ENCODE measurements at places on chromosomes 3 and 15.

DNA sequence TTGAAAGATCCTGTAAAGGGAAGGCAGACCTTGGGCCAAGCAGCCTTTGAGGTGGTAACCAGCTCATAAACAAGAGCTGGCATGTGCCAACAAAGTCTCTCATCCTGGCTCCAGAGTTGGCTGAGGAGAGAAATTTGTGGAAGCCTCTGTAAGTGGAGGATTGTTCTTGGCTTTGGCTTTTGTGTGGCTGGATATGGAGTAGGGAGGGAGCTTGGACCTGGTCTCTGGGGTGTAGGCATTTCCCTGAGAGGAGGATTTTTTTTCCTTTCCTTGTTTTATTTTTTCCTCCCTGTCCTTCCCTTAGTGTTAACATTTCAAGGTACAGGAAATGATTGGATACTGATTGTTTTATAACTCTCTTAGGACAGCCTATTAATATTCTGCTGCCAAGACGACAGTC lies 60.8 kb downstream of the ZNF609 start:
- DNase-seq: no peak

GRCh38 chr3:19948226-19948591 lies 1.3 kb downstream of the RAB5A start:
- DNase-seq: no peak

DNA sequence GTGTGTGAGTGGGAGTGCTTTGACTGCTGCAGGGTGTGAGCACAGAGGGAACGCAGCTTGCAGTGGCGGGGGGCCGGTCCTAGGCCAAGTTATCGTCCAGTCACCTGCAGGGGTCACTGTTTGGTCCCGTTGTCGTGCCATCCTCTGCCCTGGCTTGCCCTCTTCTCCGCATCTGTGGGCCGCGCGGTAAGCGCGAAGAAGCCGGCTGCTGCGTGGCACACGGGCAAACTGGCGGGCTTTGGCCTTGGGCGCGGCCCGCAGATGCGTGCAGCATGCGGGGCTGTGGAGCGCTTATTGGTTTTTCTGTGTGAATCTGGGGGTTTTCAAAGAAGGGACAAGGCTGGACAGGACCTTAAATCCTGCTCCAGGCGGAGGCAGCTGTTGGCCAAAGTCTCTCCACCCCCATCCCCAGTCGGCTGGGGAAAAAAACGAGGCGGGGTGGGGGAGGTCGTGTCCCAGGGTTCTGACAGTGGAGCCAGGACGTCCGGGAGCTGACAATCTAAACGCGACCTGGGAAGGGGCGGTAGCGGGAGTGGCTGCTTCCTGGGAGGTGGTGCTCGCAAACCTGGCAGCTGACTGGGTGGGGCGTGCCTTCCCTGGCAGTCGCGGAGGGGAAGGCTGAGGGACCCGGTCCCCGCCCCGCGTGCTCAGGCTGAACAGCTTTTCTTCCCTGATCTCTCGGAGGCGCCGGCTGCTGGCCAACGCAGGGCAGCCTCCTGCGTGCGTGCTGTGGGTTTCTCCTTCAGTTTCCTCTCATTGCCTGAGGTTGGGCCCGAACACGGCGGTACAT lies 39.7 kb upstream of the VEPH1 start:
- no peak for DNase-seq

GRCh38 chr3:64619216-64619615 lies 68.6 kb downstream of the ADAMTS9 start:
- no peak for DNase-seq

DNA sequence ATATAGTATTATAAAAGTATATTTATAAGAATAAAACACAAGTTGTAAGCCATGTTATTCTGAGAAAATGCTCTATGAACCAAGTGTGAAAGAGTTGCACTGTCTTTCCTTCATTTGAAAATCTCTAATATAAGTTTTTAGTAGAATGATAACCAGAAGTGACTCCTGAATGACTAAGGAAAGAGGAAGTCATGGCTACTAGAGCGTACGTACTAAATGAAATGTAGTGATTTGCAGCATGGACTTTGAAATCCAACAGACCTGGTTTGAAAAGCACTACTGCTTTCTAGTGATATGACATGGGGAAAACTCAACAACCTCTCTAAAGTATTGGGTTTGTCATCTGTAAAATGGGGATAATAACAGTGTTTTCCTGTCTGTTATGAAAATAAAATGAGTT lies 10.3 kb upstream of the DNAJC13 start:
- peak; percentile 31 for DNase-seq

- DNase-seq: no peak
Measured at GRCh38 chr3:182803596-182803995, 10.3 kb downstream of the ATP11B start.

GRCh38 chr3:154023148-154023547 lies 98.0 kb upstream of the ARHGEF26 start:
- DNase-seq: no peak

GRCh38 chr3:122857019-122857418 lies 62.1 kb downstream of the SLC49A4 start:
- peak; percentile 90 for DNase-seq

DNA sequence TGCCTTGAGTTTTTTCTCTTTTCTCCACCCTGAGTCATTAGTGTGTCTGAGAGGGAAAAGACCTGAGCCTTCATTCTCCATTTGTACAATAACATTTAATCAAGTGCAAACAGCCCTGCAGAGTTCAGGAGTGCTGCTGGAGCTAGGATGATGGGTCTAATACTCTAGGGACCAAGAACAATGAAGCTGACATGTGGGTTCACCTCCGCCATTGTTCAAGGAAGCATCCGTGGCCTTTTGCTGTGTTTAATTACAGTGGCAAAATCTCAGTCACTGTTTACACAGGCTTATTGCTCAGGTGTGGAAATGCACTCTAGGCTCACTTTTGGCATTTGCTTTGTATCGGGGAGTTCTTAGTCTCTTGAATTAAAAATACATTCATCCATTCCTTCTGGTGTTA lies 259.6 kb downstream of the LRTM1 start:
- no peak for DNase-seq

- no peak for DNase-seq
Measured at GRCh38 chr3:44125246-44125645, 116.4 kb upstream of the TOPAZ1 start.

DNA sequence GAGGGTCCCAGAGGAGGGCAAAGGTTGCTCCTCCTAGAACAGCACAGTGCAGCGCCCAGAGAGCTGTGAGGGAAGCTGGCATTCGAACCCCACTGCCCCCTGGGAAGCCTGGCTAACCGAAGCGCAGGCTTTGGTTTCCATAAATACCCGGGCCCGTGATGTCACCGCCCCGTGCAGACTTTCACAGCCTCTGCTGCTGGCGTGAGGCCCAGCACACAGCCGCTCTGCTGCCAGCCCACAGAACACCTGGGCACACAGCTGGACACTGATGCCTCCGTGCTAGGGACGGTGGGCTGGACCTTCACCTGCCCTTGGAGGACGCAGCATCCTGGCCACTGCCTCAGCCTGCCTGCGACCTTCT lies 1.0 kb downstream of the IQSEC1 start:
- DNase-seq: no peak

GRCh38 chr3:61177450-61177849 lies 73.8 kb downstream of the FHIT start:
- no peak for DNase-seq

DNA sequence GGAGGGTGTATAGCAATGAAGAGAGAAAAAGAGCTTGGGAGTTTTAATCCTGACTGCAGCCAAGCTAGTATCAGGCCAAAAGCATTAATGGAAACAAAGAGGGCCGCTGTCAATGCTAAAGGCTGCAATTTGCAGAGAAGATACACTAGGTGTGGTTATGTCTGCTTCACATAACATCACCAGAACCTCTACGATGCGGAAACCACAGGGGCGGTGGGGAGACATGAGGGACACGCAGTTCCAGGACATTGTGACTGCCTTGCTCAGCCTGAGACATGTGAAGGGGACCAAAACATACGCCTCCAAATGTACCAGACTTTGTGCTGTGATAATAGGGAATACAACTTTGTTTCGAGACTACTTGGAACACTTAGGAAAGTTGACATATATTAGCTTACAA lies 88.4 kb downstream of the APBA2 start:
- no peak for DNase-seq

- peak; percentile 5 for DNase-seq
Measured at GRCh38 chr3:113084777-113085176, 94.0 kb downstream of the GTPBP8 start.

- peak; percentile 4 for DNase-seq
Measured at GRCh38 chr15:36814708-36815107, 235.3 kb downstream of the CDIN1 start.

DNA sequence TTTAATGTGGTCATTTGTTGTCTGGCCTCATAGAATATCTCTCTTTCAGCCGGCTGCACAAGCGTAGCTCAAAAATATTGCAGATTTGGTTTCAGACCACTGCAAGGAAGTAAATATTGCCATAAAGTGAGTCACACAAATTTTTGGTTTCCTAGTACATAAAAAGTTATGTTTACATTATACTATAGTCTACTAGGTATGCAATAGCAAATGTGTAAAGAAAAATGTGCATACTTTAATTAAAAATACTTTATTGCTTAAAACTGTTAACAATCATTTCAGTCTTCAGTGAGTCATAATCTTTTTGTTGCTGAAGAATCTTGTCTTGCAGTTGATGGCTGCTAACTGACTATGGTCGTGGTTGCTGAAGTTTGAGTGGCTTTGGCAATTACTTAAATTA lies 425.1 kb upstream of the ROBO1 start:
- no peak for DNase-seq

GRCh38 chr15:42594095-42594494 lies 18.7 kb downstream of the STARD9 start:
- no peak for DNase-seq

GRCh38 chr3:42014921-42015533 lies 53.1 kb upstream of the ULK4 start:
- DNase-seq: peak; percentile 28

DNA sequence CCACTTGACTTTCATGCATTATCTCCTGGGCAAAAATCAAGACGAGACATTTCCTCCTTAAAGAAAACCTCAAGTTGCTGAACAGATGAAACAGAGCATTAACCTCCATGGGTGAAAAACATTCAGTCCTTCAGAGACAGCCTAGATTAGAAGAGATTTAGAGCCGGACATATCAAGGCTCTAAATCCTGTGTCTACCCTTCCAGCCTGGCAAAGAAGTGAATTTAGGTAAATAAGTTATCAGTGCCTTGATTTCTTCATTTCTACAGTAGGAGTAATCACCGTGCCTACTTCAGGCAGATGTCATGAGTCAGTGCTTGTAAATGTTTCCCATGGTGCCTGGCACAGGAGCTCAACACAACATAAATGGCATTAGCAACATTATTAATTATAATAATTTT lies 159.3 kb upstream of the PRICKLE2 start:
- no peak for DNase-seq

DNA sequence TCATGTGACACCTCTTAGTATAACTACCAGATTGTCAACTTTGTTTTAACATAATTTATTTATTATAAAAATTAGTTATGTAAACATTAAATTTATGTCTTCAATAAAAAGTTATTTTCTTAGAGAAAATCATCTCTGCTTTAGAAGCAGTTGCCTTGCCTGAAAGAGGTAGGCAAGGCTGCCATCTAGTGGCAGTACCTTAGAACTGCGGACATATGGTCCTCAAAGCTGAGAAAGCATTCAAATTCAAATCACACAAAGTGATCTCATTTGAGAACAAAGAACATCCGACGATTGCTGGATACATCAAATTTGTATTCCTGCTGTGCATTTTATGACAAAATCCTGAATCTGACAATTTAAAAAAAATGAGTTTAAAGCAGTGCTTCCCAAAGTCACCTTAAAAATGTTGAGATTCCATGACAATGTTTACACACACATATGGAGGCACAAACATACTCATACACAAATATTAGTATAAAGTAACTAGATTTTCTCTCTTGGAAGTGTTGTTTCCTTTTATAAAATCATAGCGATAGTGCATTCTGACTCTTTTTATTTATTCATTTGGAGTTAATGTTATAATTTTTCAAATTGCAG lies 617.4 kb downstream of the CADM2 start:
- DNase-seq: peak; percentile 11

GRCh38 chr15:70198441-70199123 lies 100.9 kb upstream of the TLE3 start:
- DNase-seq: no peak

GRCh38 chr3:17605032-17605431 lies 137.4 kb downstream of the TBC1D5 start:
- no peak for DNase-seq

DNA sequence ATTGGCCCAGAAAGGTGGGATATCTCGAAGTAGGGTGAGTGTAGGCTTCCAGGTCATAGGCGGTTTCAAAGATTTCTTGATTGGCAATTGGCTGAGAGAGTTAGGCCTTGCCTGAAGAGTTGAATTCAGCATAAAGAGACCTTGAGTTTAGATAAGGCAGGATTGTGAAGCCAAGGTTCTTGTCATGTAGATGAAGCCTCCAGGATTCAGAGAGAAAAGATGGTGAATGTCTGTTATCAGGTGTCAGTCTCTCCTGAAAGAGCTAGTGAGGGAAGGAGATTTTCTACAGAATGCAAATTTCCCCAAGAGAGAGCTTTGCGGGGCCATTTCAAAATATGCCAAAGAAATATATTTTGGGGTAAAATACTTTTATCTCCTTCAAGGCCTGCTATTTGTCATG lies 217.0 kb upstream of the TLE3 start:
- no peak for DNase-seq

All from inflammatory macrophage treated with lipopolysaccharide for 1 hour (primary cell).